ENCODE measurements at places on chromosomes 4 and X.

GRCh38 chrX:125205918-125206665 lies 113.6 kb upstream of the TEX13C start:
- DNase-seq: no peak

GRCh38 chrX:45771114-45771513 lies 570.4 kb upstream of the DIPK2B start:
- no peak for DNase-seq

DNA sequence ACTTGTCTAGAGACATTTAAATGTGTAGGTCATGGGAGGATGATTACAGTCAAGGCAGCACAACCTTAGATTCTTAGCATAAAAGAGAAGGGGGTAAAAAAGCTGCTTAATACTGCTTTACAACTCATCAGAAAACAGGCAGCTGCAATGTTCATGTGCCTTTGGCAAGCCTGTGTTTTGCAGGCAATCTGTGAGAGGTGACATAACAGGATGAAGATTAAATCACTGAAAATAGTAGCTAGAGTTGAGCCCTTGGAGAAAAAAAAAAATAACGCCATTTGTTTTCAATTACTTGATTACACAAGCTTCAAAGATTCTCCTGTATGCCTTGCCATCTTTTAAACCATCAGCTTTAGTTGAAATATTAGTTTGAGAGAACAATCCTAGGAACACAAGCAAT lies 847.6 kb upstream of the LCORL start:
- DNase-seq: no peak

DNA sequence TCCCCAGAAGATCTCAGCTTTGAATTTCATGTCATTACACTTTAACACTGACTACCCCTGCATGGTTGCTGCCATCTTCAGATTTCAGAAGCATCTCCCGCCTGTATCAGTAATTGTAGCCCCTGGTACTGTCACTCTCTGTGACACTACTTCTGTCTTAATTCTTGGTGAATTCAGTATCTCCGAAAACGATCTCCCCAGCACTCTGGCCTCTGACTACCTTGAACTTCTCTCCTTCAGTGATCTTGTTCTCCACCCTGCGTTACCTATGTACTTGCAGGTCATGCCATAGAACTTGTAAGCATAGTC lies 53.8 kb upstream of the ABCG2 start:
- no peak for DNase-seq

DNA sequence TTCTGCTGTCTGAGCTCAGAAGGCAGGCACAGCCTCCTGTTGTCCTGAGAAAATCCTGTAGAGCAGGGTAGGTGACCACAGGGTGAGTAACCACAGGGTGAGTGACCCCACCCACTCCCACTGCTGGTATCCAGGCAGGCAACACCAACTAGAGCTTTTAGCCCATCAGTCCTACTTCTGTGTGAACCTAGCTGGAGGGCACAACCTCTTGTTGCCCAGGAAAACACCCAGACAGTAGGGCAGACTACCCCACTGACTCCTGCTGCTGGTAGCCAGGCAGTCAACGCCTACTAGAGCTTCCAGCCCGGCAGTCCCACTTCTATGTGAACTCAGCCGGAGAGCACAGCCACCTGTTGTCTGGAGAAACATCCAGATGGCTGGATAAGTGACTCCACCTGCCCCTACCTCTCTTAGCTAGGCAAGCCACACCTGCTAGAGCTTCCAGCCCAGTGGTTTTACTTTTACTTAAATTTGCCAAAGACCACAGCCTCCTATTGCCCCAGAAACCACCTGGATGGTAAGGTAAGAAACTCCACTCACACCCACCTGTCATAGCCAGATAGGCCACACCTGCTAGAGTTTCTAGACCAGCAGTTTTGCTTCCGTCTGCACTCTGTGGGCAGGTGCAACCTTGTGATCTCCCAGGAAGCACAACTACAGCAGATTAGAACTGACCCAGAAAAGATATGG lies 371.6 kb downstream of the INPP4B start:
- DNase-seq: no peak

- no peak for DNase-seq
Measured at GRCh38 chr4:99102634-99103033, 14.0 kb upstream of the ADH5 start.

GRCh38 chr4:159292137-159292896 lies 189.4 kb downstream of the RAPGEF2 start:
- DNase-seq: no peak

- DNase-seq: no peak
Measured at GRCh38 chr4:106273831-106274230, 42.2 kb downstream of the TBCK start.

DNA sequence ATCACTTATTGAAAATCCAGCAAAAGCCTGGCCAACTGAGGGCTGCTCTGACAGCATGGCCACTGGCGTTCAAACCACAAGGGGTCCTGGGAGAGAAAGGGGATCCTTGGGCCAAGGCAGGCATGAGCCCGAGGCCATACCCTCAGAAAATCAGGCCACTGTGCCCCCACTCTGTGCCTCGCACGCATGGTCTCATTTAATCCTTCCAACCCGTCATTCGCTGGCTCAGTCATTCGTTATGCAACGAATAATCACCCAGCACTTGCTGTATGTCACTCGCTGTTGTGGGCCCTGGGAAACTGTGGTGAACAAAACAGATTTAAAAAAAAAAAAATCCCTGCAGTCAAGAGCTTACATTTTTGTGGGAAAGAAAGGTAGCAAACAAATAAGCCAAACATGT lies 112.7 kb downstream of the BCOR start:
- DNase-seq: no peak

DNA sequence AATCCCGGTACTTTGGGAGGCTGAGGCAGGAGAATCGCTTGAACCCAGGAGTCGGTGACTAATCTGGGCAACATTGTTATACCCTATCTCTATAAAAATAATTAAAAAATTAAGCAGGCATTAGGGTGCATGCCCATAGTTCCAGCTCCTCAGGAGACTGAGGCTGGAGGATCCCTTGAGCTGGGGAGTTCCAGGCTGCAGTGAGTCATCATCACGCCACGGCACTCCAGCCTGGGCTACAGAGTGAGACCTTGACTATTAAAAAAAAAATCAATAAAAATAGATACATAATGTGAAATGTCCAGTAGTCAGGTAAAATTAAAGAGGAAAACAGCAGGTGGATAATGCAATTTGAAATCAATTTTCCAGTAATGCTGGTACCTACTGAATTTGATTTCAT lies 14.6 kb downstream of the ADGRL3 start:
- DNase-seq: no peak
